NCI-H345 (cell line): ENCODE measurements at places on chromosomes 5 and 9.

GRCh38 chr5:118354797-118355196, 633.5 kb downstream of the DTWD2 start:
- no peak for DNase-seq

- no peak for DNase-seq
Observed at GRCh38 chr9:129609486-129610212, 11.3 kb downstream of the C9orf50 start.

- DNase-seq, result no peak
Observed at GRCh38 chr9:27472195-27472594, 51.9 kb upstream of the IFNK start.

- DNase-seq, result no peak
Observed at GRCh38 chr5:134005417-134006061, 764 bp upstream of the VDAC1 start.

GRCh38 chr5:108797986-108798385, 50.3 kb downstream of the FER start:
- DNase-seq, result no peak

GRCh38 chr5:89428624-89429023, 545.6 kb upstream of the MEF2C start:
- DNase-seq, result no peak

DNA sequence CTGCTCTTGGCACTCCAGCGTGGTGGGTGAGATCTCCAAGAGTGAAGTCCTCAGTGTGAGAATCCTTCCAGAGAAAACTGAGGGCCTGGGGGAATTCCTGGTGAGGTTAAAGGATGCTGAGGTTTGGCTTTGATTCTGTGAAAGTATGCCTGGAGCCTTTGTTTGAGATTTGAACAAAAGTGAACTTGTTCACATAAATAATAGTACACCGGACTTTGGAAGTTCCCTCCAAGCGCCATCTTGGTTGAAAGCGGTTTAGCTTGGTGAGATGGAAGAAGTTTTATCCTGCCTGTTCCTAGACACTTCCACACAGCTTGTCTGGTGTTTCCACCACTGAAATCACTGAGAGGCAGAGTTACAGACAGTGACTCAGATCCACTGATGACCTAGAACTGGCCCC, 286.4 kb downstream of the NTRK2 start:
- DNase-seq, result no peak

DNA sequence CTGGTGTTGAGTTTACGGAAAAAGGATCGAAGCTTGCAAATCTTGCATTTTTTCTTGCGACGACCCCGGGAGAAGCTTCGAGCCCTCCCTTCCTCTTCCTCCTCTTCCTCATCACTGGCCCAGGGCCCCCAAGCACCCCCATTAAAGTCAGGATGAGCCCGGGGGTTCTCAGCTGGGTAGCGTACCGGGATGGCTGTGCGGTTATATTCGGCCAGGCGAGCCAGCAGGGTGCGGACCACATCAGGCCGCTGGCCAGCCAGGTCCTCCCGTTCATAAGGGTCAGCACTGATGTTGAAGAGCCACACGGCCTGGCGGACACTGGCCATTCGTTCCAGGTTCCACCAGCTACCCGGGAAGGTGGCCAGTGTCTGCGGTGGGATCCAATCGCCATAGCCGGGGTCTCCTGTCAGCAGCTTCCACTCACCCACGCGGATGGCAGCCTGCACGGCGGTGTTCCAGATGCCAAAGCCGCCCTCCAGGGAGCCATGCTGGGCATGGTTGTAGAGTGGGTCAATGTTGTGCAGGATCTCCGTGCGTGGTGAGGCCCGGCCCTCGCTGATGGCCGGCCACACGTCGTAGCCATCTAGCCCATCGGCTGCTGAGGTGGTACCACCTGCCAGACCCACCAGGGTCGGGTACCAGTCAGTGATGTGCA, 5.3 kb downstream of the ARSI start:
- no peak for DNase-seq

- DNase-seq, result peak; percentile 87
Observed at GRCh38 chr5:143404416-143405062, 1.1 kb upstream of the NR3C1 start.

DNA sequence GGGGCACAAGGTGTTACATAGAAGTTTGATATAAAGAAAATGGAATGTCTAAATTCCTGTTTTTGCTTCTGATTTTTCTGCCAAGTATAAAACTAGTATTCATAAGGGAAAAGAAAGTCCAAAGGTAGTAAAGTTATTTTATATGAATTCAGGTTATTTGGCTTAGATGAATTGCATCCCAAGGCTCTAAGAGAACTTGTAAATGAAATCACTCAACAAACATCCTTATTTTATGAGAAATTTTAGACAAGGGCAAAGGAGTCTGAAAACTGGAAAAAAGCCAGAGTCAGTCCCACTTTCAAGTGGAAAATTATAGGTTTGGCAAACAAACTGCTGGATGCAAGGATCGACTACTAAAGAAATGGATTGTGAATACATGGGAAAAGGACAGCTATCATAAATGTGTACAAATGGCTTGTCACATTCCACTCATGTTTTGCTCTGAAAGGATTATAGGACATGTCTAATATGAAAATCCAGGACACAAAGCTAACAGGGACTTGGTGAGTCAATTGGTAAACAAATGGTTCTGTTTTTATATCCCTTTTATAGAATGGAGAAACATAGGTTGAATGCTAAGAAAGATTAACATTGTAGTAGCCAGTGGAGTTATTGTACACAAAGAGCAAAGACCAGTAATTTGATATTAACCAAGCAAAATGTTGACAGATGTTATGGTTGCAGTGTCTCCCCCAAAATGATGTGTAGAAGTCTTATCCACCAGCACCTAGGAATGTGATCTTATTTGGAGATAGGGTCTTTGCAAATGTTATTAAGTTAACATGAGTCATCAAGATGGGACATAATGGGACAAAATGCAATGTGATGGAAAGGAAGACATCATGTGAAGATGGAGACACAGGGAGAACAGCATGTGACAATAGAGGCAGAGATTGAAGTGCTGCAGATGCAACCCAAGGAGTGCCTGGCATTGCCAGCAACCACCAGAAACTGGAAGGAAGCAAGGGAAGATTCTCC, 495.7 kb downstream of the TLE1 start:
- no peak for DNase-seq

DNA sequence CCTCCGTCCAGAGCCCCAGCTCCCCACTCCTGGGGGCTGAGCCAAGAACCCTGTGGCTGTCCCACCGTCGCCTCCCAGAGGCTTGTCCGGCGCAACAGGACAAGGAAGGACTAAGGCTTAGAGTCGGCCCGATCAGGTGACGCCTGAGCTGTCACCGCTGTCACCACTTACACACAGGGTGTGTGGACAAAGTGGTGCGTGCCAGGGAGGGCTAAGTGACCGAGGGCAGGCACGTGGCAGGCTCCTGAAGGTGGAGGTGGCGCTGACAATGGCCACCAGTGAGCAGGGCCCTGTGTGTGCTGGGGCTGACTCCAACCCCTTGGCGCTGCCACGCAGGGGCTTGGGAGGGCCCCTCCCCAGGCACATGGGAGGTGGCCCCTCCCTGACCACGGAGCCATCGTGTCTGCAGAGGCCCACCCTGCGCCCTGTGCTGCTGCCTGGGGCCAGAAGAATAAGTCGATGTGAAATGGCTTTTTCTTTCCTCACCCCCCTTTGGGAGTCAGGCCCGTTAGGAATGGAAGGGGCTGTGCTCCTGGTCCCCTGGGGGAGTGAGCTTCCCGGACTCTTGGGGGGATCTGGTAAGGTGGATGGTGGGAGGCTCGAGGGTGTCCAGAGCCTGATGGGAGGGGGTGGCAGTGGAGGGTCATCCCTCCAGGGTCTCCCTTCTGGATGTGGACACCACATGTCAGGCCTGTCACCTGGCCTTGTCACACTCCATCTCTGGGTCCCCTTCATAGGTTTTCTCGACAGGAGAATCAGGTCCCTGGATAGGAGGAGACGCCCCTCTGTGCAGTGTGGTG, 2.6 kb upstream of the GPSM1 start:
- DNase-seq, result no peak

- DNase-seq, result peak; percentile 60
Observed at GRCh38 chr5:50965654-50966375, 299.4 kb downstream of the PARP8 start.

DNA sequence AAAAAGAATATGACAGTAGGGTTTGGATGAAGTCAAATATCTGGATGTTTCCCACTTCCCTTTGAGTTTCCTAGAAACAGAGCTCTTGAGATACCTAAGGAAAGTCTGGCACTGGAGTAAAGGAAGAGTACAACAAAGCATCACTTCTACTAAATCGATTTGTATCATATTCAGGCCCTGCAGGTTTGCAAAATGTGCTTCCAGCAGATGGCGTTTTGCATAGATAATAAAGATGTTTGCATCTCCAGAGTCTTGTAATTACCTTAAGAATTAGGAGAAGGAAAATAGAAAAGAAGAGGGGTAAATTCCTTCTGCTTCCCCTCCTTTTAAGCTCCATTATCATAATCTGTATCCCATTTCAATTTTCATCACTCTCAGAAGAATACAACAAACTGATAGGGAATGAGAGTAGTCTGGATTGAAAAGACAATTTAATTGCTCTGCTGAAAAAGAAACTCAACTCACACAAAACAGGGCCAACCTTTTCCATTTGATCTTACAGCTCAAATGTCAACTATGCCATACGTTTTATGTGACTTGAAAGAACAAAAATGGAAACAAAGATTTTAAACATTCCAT, 380.4 kb downstream of the PTPRD start:
- DNase-seq, result no peak

DNA sequence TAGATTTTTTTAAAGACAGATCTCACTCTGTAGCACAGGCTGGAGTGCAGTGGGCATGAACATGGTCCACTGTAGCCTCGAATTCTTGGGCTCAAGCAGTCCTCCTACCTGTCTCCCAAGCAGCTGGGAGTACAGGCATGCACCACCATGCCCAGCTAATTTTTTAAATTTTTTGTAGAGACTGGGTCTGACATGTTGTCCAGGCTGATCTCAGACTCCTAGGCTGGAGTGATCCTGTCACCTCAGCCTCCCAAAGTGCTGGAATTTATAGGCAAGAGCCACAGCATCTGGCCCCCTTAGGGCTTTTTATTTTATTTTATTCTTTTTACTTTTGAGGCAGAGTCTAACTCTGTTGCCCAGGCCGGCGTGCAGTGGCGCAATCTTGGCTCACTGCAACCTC, 56.4 kb downstream of the NSD1 start:
- DNase-seq, result no peak

DNA sequence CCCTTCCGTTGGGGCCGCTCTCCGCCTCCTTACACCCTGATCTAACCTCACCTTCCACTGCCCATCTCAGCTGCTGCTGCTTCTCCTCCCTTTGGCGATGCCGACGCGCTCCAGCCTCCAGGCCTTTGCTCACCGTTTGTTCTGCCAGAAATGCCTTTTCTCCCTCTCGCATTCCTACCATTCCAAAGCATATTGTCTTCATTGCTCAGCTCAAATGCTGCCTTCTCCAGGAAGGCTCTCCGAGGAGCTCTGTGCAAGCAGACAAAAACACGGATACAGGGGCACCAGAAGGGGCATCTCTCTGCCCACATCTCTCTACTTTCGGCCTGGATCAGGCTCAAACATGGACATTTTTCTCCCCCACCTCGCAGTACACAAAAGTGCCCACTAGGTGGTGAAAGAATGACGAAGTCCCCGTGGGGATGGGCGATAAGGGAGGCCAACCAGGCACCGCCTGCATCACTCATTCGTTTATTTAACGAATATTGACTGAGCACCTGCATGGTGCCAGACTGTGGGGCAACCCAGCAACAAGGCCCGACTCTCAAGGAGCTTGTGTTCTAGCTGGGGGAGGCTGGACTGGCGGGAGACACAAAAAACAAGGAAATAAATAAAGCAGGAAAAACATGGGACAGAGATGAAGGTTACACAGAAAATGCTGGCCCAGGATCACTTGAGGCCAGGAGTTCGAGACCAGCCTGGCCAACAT, 7.3 kb upstream of the GRHPR start:
- peak; percentile 73 for DNase-seq

GRCh38 chr9:88721025-88721424, 186.0 kb downstream of the NXNL2 start:
- no peak for DNase-seq

DNA sequence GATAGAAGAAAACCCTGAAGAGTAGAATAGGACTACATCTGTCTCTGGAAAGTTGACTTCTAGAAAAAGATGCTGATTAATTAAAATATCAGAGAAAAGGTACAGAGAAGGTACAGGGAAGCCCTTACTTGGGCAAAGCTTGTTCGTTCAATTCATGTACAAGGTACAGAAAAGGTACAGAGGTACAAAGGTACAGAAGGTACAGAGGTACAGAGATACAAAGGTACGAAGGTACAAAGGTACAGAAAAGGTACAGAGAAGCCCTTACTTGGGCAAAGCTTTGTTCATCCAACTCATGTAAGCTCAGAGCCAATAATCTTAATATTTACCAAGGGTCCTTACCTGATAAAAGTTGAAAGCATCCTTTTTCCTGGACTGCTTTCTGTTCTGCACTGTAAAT, 182.3 kb downstream of the PCSK1 start:
- DNase-seq, result no peak

GRCh38 chr9:122261469-122261881, 3.2 kb downstream of the RBM18 start:
- peak; percentile 39 for DNase-seq

DNA sequence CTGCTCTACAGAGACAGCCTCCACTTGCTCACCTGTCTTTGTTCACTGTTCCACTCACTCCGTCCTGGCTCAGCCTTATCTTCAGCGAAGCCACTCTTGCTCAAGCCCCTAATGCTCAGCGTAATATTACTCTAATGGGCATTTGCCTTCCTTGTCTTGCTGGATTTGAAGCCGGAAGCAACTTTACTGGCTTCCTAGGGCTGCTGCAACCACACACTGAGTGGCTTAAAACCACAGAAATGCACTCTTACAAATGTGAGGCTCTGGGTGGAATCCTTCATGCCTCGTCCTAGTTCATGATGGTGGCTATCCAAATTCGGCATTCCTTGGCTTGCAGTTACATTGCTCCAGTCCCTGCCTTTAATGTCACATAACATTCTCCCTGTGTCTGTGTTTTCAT, 85.5 kb upstream of the MARCHF11 start:
- no peak for DNase-seq
